HFFc6 (cell line): ENCODE measurements at places on chromosomes 12 and 14. TPM values are rescaled to one million over a fixed set of nuclear protein-coding genes. Genes with fewer than 3 reads are reported as not detected.
A peak's percentile ranks its signal among the peaks of the same experiment; 100 is the strongest.

- H3K27ac ChIP-seq, result no peak overlapping the region
- no peak for DNase-seq
- H3K36me3 ChIP-seq, result peaks cover 15% of the 10 kb centered on the region
- no peaks in the 10 kb centered on the region; the same call in 1 of the 2 replicates for H3K27me3 ChIP-seq
Measured at GRCh38 chr12:131035245-131035681, 81.6 kb downstream of the ADGRD1 start.

DNA sequence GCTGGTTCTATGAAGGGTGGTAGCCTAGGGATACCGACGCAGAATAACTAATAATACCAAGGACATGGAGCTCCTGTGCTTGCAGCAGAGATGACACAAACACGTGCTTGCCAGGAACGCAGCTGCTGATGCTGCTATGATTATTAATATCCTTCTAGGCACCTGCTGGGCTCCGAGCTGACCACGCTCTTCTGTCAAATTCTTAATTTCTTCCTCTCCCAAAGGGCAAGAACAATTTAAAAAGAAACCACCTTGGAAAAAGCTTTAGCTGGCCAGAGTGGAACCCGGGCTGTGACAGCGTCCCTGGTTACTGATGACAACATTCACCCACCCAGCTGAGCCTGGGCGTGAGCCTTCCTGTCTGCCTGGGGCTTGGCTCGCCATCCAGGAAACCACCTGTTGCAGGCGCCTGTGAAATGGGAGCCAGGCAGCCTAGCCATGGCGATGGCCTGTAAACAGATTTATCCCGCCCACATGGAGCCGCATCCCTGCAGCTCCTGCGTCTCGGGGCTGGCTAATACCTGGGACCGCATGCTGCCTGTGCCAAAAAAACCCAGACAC, 28.8 kb downstream of the CLMN start:
- no peak overlapping the region for H3K27ac ChIP-seq
- no peak overlapping the region for H3K4me3 ChIP-seq
- peaks cover 1% of the 10 kb centered on the region for H3K27me3 ChIP-seq
- H3K4me1 ChIP-seq, result no peaks in the 10 kb centered on the region

GRCh38 chr14:100486025-100486828, 101.0 kb downstream of the BEGAIN start:
- peaks cover 11% of the 10 kb centered on the region for H3K36me3 ChIP-seq
- H3K27ac ChIP-seq, result peak overlapping the region; percentile 88
- H3K27me3 ChIP-seq, result peaks cover 8% of the 10 kb centered on the region
- H3K4me3 ChIP-seq, result peak overlapping the region; percentile 73

DNA sequence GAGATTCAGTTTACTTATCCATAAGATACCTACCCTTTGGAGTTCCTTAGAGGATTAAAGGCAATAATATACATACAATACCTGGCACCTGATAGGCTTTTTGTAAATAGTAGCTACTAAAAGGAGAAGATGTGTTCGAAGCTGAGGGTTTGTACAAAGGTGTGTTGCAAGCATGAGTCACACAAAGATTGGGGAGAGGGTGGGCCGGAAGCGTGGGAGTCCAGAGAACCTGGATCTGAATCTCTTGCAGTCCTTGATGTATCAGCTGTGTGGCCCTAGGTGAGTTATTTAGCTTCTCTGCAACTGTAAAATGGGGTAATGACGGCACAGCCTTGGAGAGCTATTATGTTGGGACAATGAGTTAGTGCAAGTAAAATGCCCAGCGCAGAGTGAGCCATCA, 61.6 kb upstream of the PSMC1 start:
- H3K36me3 ChIP-seq, result no peaks in the 10 kb centered on the region
- DNase-seq, result no peak
- no peak overlapping the region for H3K4me3 ChIP-seq
- no peak overlapping the region for H3K27ac ChIP-seq
- peaks cover 23% of the 10 kb centered on the region for H3K27me3 ChIP-seq

- H3K27ac ChIP-seq, result no peak overlapping the region
- DNase-seq, result no peak
- peaks cover 5% of the 10 kb centered on the region for H3K27me3 ChIP-seq
- H3K4me3 ChIP-seq, result no peak overlapping the region
- peaks cover 8% of the 10 kb centered on the region for H3K36me3 ChIP-seq
Measured at GRCh38 chr14:71214241-71214640, 307.0 kb downstream of the PCNX1 start.

DNA sequence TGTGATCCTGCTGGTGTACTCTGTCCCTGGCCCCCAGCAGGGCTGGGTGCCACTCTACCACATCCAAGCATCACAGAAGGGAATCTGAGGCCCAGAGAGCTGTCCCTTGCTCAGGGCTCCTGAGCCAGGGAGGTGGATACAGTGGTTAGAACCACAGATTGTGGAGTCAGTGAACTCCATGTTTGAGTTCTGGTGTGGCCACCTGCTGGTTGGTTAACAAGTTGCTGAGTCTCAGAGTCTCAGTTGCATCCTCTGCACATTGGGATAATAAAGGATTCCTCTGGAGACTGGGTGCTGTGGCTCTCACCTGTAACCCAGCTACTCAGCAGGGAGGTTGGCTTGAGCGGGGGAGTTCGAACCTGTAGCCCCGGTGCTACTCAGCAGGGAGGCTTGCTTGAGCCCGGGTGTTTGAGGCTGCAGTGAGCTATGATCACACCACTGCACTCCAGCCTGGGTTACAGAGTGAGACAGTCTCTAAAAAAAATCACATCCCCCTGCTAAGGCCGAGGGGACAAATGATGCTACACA, 39.4 kb downstream of the MVK start:
- peak; percentile 3 for DNase-seq
- no peaks in the 10 kb centered on the region for H3K36me3 ChIP-seq
- no peaks in the 10 kb centered on the region for H3K4me1 ChIP-seq
- H3K27me3 ChIP-seq, result peaks cover 47% of the 10 kb centered on the region

GRCh38 chr14:42523666-42524065, 917.0 kb downstream of the LRFN5 start:
- no peaks in the 10 kb centered on the region for H3K36me3 ChIP-seq
- H3K4me3 ChIP-seq, result no peak overlapping the region
- H3K27me3 ChIP-seq, result no peaks in the 10 kb centered on the region
- no peak overlapping the region for H3K27ac ChIP-seq

DNA sequence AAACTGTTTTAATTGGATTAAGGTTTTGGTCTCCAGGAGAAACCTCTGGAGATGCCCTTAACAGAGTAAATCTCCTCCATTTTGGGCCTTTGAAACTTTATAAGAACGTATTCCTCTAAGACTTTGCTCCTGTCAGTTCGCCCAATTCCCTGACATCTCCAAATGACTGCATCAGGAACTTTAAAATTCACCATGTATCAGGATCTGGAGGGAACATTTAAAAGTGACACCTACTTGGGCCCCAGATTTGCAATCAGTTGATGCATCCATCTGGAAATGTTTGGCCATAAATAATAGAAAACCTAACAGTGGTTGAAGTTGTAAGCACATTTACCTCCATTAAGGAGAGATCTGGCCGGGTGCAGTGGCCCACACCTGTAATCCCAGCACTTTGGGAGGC, 144.1 kb upstream of the WSCD2 start:
- no peak overlapping the region for H3K27ac ChIP-seq
- H3K4me3 ChIP-seq, result no peak overlapping the region
- H3K27me3 ChIP-seq, result no peaks in the 10 kb centered on the region
- H3K36me3 ChIP-seq, result peaks cover 4% of the 10 kb centered on the region; the same call in 1 of the 2 replicates
- DNase-seq, result no peak

DNA sequence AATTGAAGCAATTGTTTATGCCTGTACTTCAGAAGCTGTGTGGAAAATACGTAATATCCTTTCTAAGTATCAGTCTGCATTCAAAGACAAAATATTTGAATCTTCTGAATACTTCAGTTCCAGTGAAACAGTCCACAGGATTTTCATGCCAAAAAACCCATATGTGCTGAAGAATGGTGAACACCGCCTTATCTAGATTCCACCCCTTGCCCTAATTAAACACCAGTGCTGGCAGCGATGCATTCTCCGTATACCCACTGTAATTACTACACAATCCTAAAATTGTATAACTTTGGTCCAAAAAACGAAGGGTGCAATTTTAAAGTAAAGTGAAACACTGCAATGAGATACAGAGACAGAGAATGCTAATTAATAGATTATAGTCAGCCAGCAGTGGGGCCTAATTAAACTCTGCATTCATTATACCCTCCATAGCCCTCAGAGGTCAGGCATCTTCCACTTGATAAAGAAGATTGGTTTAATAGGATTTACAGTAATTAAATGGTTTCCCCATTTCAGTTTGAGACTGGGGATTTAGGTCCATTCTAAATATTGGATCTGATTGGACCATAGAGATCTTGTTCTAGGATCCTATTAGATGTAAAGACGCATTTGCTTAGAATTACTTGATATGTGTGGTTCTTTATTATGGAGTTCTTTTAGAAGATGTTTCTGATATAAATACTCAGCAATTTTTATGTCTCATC, 43.9 kb downstream of the ERC1 start:
- peaks cover 9% of the 10 kb centered on the region for H3K36me3 ChIP-seq
- H3K27ac ChIP-seq, result no peak overlapping the region
- no peaks in the 10 kb centered on the region; the same call in 1 of the 2 replicates for H3K27me3 ChIP-seq

GRCh38 chr14:91164676-91165075, 50.8 kb downstream of the DGLUCY start:
- no peaks in the 10 kb centered on the region; the same call in none of the 2 replicates for H3K27me3 ChIP-seq
- H3K36me3 ChIP-seq, result peaks cover 28% of the 10 kb centered on the region
- no peak overlapping the region for H3K27ac ChIP-seq
- H3K4me1 ChIP-seq, result no peaks in the 10 kb centered on the region
- DNase-seq, result no peak

GRCh38 chr14:51613416-51613815, 38.3 kb upstream of the FRMD6 start:
- no peak overlapping the region for H3K4me3 ChIP-seq
- H3K27me3 ChIP-seq, result no peaks in the 10 kb centered on the region
- no peak for DNase-seq
- peaks cover 94% of the 10 kb centered on the region for H3K4me1 ChIP-seq
- no peak overlapping the region for H3K27ac ChIP-seq

DNA sequence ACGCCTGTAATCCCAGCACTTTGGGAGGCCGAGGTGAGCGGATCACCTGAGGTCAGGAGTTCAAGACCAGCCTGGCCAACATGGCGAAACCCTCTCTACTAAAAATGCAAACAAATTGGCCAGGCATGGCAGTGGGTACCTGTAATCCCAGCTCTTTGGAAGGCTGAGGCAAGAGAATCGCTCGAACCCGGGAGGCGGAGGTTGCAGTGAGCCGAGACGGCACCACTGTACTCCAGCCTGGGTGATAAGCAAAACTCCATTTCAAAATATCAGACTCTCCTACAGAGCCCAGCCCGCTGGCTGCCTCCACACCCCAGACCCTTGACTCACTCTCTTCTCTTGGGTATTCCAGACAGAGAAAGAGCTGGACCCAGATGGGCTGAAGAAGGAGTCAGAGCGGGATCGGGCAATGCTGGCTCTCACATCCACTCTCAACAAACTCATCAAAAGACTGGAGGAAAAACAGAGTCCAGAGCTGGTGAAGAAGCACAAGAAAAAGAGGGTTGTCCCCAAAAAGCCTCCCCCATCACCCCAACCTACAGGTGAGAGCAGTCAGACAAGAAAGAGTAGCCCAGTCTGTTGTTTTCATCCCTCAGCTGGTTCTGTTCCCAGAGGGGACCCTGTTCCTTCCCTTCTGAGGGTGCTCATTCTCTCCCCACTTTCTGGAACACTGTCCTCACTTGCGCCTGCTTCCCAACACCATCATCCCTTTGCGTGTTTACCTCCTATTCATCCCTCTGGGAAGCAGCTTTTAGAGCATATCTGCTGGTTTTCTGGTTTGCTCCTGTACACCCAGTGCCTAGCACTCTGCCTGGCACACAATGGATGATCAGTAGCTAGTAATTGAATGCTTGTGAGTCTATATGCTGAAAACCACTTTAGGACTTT, 19.7 kb downstream of the AGAP2 start:
- no peaks in the 10 kb centered on the region; the same call in 1 of the 2 replicates for H3K27me3 ChIP-seq
- H3K4me3 ChIP-seq, result no peak overlapping the region
- H3K27ac ChIP-seq, result no peak overlapping the region

- H3K27me3 ChIP-seq, result no peaks in the 10 kb centered on the region
- H3K36me3 ChIP-seq, result no peaks in the 10 kb centered on the region; the same call in 1 of the 2 replicates
- H3K4me3 ChIP-seq, result no peak overlapping the region; the same call in 1 of the 2 replicates
Measured at GRCh38 chr12:29224572-29224971, 75.5 kb downstream of the FAR2 start.

- H3K4me1 ChIP-seq, result peaks cover 17% of the 10 kb centered on the region
- no peaks in the 10 kb centered on the region for H3K27me3 ChIP-seq
- DNase-seq, result no peak
Measured at GRCh38 chr12:6734506-6735387, 10.9 kb downstream of the COPS7A start.

DNA sequence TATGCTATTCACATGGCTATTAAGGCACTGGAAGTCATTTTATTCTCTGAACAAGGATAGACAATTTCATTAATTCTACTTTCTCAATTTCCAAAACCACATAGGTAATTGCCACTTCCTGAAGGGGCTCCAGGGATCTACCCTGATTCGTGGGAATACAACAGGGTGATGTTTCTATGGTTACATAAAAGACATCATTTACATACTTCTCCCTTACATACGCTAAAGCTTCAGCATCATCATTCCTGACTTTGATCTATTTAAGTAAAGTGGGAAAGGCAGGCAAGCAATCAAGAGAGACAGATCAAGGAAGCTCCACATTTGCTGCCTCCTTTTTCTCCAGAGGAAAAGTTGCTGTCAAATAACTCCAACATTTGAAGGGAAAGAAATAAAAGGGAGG, 118.8 kb upstream of the SINHCAF start:
- DNase-seq, result no peak
- peaks cover 10% of the 10 kb centered on the region; the same call in 1 of the 2 replicates for H3K36me3 ChIP-seq
- no peaks in the 10 kb centered on the region; the same call in 1 of the 2 replicates for H3K27me3 ChIP-seq

DNA sequence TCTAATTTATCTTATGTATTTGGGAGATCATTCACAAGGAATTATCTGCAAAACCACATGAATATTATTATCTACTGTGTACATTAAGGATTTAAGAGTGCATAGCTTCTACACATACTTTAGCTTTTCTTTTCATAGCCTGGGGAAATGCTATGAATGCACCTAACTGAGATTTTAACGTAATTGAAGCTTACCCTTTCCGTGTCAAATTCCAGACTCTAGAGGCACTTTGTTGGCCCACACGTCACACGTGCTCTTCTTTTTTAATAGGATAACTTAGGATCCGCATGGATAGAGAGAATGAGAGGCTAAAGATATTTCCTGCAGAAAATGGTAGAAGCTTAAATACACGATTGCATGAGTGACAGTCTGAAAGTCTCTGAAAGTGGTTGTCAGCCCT, 481.1 kb downstream of the PCNX1 start:
- H3K27me3 ChIP-seq, result no peaks in the 10 kb centered on the region; the same call in 1 of the 2 replicates
- H3K36me3 ChIP-seq, result peaks cover 38% of the 10 kb centered on the region
- no peak overlapping the region for H3K4me3 ChIP-seq
- DNase-seq, result no peak
- no peak overlapping the region for H3K27ac ChIP-seq

The FIGNL2 gene
- total RNA-seq, result not detected in 3 replicates

The GLIPR1L1 gene
- total RNA-seq, result not detected in 3 replicates

The TCL1B gene
- not detected in 3 replicates for total RNA-seq

The KRT72 gene
- total RNA-seq, result not detected in 3 replicates

The CATSPERB gene
- total RNA-seq, result not detected in 2 replicates

The CMTM5 gene
- not detected in 3 replicates for total RNA-seq

The LBHD2 gene
- total RNA-seq, result not detected in 3 replicates

The EPYC gene
- total RNA-seq, result not detected in 2 replicates

The SPTB gene
- 0.57 to 1.1 TPM (median 0.69 TPM) in 3 replicates for total RNA-seq

The FZD10 gene
- not detected in 3 replicates for total RNA-seq

The REM2 gene
- 0.14 to 0.16 TPM in 2 of 3 replicates, not detected in the other for total RNA-seq

The ASCL1 gene
- not detected in 3 replicates for total RNA-seq
